ENCODE measurements at places on chromosomes 3 and 15.

DNA sequence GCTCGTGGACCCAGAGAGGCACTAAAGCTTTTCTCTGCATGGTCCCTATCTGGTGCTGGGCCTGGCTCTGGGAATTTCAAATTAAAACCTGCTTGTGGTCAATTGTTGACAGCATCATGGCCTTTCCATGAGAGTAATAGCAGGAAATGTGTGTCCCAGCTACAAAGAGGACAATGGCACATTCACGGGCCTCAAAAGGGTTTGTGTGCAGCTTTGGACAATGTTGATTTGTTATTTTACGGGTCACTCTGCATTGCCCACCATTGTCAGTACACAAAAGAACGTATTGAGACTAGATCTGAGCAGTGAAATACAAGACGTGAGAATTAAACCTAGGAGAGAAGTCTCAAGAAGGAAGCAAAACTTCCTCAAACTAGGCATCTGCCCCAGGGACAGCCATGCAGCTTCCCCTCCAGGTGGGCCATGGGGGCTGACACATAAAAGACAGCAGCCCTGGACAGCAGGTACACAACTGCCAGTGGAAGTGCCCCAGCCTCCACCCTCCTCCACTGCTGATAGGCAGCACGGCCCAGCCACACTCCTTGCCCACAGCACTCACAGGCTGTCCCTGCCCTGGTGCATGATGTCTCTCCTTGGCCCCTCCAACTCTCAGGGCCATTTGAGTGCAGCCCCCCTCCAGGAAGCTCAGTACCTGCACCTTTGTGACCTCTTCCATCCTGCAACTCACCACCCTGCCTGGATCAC, 15.9 kb upstream of the LTF start:
- no peak for DNase-seq

DNA sequence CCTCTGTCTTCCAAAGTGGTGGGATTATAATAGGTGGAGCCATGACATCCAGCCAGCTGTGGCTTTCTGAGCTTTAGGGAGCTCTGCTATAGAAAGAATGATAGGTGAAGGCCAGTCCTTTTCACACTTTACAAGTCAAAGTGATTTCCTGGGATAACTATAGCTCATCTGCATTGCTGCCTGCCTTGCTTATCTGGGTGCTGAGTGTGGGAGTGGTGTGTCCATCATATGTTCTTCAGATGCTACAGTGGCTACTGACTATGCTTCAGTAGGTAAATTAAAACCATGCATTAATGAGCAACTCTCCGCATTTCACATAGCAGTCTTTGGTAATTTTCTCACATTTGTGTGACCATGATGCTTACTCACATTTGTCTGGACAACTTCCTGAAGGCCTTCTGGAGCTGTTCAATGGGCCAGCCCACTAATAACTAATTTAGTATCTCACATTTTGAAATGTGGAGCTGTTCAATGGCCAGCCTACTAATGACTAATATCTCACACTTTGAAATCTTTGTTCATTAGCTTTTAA, 23.4 kb downstream of the RHOA start:
- no peak for DNase-seq

GRCh38 chr3:141828487-141828886, 48.0 kb upstream of the ATP1B3 start:
- no peak for DNase-seq

GRCh38 chr3:66938338-66938963, 59.7 kb upstream of the KBTBD8 start:
- DNase-seq = no peak
